ENCODE measurements at places on chromosomes 12 and 14. TPM values are rescaled to one million over a fixed set of nuclear protein-coding genes. Genes with fewer than 3 reads are reported as not detected.

TSPAN19 gene
- not detected for total RNA-seq

GARIN6 gene
- total RNA-seq = not detected

GPR84 gene
- 1.1 TPM for total RNA-seq

LRRC9 gene
- not detected for total RNA-seq

TMED8 gene
- total RNA-seq = 9.6 TPM

TAS2R9 gene
- total RNA-seq = not detected

LIMA1 gene
- 246 TPM for total RNA-seq

DNAI7 gene
- total RNA-seq = 0.44 TPM

TMTC1 gene
- total RNA-seq = 45.4 TPM

SLC6A13 gene
- not detected for total RNA-seq

TMX1 gene
- total RNA-seq = 54.6 TPM
